Stimulated activated CD8-positive, alpha-beta memory T cell treated with anti-CD3 and anti-CD28 coated beads, Interleukin-4, amount 100 ng/mL, for 4 hours (primary cell): ENCODE measurements at places on chromosomes 7 and 10.

DNA sequence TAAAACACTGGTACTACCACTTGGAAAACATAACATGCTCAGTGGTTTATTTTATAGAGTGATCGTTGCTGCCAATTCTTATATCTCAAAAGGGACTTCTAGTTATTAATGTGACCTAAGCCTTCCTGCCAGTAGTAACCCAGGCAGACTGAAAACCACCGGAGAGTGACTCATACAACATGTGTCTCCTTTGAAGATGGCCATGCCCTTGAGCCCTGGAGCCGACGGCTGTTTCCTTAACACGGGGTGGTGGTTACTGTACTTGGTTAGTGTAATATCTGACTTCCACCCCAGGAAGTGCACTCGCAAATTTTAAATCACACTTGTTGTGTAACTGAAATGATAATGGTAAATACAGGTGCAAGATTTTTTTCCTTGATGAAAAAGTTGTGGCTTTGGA is 30.5 kb downstream of the JAKMIP3 start:
- no peak for DNase-seq

GRCh38 chr7:29140873-29141468 is 5.4 kb downstream of the CPVL start:
- DNase-seq: no peak

DNA sequence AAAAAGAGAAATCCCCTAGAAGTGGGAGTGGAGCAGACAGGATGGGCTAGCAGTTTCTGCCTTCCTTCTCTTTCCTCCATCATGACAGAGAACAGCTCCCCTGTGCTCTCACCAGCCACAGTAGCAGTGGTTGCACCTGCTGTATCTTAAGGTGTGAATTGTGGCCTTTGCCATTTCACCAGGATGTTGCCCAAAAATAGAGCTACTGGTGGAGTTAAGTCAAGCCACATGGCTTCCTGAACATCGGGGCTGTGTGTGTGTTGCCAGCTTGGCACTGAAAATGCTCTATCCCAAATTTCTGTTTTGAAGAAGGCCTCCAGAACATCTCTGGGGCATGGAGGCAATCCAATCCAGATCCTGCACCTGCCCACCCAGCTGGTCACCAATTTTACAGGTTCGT is 348.7 kb downstream of the EXOC4 start:
- DNase-seq: no peak

GRCh38 chr10:63703113-63703670 is 182.0 kb downstream of the REEP3 start:
- no peak for DNase-seq

DNA sequence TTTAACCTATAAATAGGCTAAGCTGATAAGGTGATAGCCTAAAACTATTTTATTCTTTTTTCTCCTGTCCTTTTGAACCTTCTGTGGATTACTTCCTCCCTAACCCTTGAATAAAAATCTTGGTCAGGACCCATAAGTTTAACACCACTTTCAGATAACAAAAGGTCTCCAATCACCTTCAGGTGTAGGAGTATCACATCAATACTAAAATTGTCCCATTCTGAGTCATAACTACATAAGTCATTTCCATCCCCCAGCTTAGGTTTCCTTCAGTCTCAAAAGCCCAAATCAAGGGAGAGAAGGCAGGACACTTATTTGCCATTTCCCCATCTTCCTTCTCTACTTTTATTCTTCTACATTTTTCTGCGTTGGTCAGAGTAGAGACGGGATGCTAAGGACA is 56.9 kb upstream of the WNT16 start:
- no peak for DNase-seq

DNA sequence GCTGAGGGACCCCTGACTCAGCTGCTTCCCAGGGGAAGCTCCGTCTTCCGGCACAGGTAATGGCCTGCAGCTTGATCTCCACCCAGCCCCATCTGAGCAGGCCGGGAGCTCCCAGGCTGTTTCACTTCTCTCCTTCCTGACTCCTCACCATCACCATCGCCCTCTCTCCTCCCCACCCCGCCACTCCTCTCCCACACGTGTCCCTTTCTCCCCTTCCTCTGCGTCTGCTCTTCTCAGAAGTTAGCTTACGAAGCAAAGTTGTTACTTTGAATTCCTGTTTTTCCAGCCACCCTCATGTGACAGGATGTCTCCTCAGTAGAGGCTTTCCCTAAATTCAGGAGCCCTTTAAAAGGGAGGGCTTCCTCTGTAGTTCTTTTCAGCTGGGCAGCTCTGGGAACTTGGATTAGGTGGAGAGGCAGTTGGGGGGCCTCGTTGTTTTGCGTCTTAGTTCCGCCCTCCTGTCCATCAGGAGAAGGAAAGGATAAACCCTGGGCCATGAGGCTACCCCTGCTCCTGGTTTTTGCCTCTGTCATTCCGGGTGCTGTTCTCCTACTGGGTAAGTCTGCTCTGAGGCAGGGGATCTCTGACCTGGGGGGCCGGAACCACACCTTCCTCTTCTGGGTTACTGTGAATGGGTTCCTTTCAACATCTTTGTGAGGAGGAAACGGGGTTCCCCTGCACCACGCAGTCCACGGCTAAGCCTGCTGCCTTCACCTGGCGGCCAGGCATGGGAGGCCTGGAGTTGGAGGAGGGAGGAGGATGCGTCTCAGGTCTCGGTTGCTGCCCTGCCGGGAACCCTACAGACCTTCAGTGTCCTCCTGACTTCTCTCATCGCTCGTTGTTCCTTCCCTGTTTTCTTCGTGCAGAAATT is at the start of gene MRC1:
Gene MRC1, plus strand, starts transcription at position 378 of the 871 bp plus-strand sequence. Its CDS starts 118 bp downstream, at position 496.
- DNase-seq: no peak

DNA sequence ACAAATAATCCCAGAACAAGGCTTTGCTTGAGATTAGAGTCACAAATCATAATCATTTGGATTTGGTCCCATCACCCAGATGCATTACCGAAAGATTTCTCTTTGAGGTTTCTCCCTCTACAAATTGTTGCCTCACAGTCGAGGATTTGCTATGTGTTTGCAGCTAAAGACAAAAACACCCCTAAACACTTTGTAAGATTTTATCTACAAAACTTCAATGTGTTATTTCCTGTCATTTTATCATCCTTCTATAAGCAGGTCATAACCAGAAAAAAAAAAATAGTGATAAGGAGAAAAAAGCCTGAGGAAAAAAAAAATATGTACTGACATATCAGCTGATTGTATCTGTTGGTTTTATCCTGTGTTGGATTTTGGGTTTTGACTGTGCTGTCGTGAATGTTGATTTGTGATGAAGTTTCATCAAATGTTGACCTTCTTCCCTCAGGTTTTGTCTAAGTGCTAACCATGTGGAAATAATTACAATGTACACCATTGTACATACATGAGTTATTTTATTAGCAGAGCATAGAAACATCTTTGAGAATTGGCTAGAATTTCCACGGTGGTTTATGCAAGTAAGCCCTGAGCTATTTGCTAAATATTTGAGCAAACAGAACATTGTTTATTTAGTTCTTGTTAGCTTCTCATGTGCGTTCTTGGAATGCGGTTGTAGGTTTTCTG is 274.4 kb downstream of the NEBL start:
- DNase-seq: no peak

DNA sequence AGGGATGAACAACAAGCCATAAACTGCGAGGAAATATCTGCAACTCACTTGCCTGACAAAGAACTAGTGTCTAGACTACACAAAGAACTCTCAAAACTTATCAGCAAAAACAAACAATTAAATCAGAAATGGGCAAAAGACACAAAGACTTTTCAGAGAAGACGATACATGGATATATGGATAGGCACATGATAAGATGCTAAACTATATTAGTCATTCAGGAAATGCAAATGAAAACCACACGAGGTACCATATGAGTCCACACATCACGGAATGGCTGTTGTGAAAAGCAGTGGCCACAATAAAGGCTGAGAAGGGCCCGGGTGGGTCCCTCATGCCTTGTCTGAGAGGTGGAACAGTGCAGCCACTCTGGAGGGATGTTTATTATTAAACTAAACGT is 267.8 kb downstream of the WDR37 start:
- DNase-seq: no peak
